ENCODE measurements at places on chromosomes 12 and 14.

DNA sequence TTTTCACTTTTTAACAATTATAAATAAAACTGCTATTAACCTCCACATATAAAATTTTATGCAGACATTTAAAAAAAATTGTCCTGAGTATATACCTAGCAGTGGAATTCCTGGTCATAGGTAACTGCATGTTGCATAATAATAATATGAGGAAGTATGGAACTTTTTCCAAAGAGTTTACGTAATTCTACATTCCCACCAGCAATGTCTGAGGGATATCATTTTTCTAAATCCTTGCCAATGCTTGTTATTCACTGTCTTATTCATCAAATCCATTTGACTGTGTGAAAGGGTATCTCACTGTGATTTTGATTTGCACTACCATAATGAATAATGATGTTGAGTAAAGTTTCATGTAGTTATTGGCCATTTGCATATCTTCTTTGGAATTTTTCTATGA lies 393.8 kb downstream of the LRFN5 start:
- H3K27ac ChIP-seq = no peak overlapping the region
- no peak for DNase-seq
- no peaks in the 10 kb centered on the region for H3K36me3 ChIP-seq
- no peaks in the 10 kb centered on the region for H3K4me1 ChIP-seq
- no peaks in the 10 kb centered on the region for H3K27me3 ChIP-seq
- H3K4me3 ChIP-seq = no peak overlapping the region

- DNase-seq = no peak
- H3K4me3 ChIP-seq = no peak overlapping the region
- H3K27ac ChIP-seq = no peak overlapping the region
- H3K36me3 ChIP-seq = no peaks in the 10 kb centered on the region
Measured at GRCh38 chr12:119006746-119007145, 25.4 kb downstream of the SRRM4 start.

DNA sequence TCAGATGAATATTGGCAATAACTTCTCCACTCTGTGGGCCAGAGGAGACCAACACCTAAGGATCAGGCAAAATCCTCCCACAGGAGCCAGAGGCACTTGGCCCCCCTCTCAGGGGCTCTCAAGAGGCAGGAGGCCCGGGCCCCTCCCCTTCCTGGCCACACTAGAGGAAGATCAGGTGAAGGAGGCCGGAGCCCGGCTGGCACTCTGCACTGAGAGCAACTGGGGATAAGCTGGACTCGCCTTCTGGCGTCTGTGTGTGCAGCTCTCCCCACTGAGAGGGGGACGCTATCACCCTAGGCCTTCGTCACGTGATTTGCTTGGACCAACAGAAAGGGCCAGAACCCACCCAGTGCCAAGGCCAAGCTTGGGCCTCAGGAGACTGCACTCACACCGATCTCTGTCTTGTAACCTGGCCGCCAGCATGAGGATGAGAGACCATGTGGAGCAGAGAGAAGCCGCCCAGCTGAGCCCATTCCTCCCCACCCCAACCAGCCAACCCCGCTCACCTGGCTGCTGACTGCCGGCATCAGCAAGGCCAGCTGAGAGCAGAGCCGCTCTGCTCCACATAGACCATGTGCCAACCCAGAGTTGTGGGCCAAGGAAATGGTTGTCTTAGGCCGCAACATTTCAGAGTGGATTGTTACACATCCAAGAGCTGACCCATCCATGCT lies 64.0 kb downstream of the NOC4L start:
- H3K4me3 ChIP-seq = no peak overlapping the region
- H3K27ac ChIP-seq = no peak overlapping the region
- H3K4me1 ChIP-seq = peaks cover 4% of the 10 kb centered on the region
- no peaks in the 10 kb centered on the region for H3K36me3 ChIP-seq
- no peak for DNase-seq

- peak overlapping the region; percentile 47 for H3K4me3 ChIP-seq
- peak; percentile 76 for DNase-seq
- H3K27me3 ChIP-seq = no peaks in the 10 kb centered on the region
Measured at GRCh38 chr12:121811434-121812319, 7.9 kb downstream of the SETD1B start.

- H3K4me3 ChIP-seq = peak within 1 kb of the TSS; percentile 67
- no peaks in the 10 kb centered on the region for H3K36me3 ChIP-seq
- peaks cover 12% of the 10 kb centered on the region for H3K27me3 ChIP-seq
- peaks cover 6% of the 10 kb centered on the region for H3K4me1 ChIP-seq
- DNase-seq = peak; percentile 89
- H3K27ac ChIP-seq = peak within 1 kb of the TSS; percentile 89
Measured at GRCh38 chr14:64704143-64704742, at the start of gene PLEKHG3. Gene PLEKHG3 (plus strand): TSS chr14:64704424. CDS start chr14:64727632, 23,208 bp downstream.
